T-helper 1 cell (primary cell): ENCODE measurements at places on chromosomes 7 and 10.

GRCh38 chr7:107068156-107068555, 23.7 kb downstream of the PRKAR2B start:
- no peak for DNase-seq

DNA sequence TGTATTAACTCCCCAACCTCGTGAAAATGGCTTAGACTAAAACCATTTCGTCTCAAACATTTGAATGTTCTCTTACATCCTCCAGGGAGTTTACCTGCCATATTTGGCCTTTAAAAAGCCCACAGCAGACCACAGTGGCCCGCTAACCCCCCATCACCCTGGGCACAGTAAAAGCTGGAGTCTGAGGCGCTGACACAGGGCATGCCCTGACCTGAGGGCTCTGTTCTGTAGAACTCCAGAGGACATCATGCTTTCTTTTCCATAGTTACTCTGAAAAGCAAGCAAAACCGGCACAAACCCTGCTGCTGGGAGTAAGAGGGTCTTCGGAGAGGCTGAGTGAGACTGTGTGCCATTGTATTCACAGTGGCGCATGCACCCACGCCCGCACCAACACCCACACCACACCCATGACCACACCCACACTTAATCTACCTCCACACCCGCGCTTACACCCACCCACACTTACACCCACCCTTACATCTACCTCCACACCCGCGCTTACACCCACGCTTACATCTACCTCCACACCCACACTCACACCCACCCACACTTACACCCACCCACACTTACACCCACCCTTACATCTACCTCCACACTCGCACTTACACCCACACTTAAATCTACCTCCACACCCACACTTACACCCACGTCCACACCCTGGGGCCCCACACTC, 32.1 kb downstream of the LRRC27 start:
- no peak for DNase-seq

GRCh38 chr10:95391581-95392216, 100.9 kb upstream of the PDLIM1 start:
- no peak for DNase-seq

- DNase-seq: no peak
These were observed 12.6 kb downstream of the CYP26A1 start for GRCh38 chr10:93086289-93086688.

GRCh38 chr10:65618126-65618525, 1307.7 kb upstream of the LRRTM3 start:
- DNase-seq: no peak

- no peak for DNase-seq
These were observed 373.5 kb downstream of the KCNMA1 start for GRCh38 chr10:77264107-77264506.

DNA sequence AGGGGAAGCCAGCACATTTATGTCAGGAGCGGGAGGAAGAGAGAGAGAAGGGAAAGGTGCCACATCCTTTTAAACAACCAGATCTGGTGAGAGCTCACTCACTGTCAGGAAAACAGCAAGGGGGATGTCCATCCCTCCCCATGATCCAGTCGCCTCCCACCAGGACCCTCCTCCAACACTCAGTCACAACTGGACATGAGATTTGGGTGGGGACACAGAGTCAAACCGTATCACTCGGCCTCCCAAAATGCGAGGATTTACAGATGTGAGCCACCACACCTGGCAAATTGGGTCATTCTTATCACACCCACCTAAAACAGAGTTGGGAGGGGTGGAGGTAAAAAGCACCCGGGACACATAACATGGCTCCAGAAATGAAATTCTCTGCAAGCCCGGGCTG, 41.0 kb downstream of the CARD11 start:
- DNase-seq: no peak

DNA sequence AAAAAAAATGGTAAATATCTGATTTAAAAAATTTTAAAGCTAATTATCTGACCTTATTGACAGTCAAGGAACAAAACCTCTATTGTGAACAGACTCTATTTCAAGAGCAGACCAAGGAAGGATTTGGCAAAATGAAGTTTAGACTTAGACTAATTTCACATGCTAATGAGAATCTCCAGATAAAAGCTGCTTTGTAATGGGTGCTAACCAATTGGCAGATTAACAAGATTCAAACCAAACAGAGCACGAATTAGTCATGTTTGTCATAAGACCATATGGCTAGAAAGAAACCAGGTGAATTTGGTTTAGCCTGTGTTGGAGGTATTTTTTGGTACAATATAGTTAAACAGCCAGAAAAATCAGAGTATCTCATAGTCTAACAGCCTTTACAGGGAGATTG, 429.1 kb upstream of the NFE2L3 start:
- DNase-seq: no peak

DNA sequence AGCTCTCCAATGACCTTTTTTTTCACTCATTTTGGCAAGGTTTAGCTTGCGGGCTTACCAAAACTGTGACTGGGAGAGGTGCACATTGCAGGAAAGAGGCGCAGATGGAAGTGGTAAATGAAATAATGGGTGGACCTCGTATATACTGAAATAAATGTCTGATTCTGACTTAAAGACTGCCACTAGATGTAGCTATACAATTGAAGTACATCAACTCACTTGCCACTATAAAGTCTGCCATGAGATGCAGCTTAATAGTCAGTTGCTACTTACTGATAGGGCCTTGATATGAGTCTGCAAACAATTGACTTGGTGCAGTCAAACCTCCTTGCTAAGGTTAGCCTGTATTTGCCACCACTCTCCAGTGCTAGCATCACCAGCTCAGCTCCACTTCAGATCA, 525.9 kb upstream of the MBL2 start:
- DNase-seq: no peak

DNA sequence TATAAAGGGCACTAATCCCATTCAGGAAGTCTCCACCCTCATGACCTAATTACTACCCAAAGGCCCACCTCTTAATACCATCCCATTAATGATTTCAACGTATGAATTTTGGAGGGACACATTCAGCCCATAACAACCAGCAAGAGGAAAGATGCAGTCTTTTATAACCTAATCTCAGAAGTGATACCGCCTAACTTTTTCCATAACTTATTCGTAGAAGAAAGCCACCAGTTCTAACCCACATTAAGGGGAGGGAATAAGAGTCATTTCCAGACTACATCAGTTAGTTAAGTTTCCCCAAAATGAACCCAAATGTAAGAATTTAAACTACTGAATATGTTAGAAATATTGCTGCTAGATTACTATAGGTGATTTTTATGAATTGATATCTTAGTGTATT, 32.1 kb upstream of the LHFPL3 start:
- DNase-seq: no peak

- no peak for DNase-seq
These were observed 21.6 kb upstream of the COL13A1 start for GRCh38 chr10:69780077-69780476.

DNA sequence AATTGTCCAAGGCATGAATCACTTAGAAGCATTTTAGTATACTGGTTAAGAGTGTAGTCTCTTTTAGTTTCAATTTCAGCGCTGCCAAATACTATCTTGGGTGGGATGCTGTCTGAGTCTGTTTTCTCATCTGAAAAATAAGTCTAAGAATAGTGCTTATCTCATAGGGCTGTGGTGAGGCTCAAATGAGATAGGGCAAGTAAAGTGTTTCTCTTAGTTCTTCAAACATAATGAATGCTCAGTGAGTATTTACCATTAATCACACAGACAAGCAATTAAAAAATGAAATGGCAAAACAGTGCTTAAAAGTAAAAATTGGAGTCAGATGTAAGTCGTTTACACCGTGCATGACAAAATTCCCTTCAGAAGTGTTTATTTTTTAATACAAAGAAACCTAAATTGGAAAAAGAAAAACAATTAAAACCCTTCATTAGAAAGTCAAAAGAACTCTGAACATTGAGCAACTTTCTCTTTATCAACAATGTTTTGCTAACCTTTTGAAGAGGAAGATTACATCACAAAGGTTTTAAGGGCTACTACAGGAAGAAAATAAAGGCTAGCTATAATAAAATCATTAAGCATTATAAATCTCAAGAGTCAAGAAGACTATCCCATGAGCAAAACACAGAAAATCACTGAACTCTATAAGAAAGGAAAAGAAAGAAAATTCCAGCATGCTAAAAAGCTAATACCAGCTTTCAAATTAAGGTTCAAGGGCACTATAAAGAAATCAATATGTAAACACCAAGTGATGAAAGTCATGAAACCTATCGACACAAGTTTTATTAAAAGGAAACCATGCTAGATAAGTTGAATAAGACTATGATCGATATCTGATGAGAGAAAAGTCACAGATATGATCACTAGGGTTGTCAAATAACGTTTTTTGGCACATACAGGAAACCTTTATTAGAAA, 45.6 kb upstream of the C1GALT1 start:
- no peak for DNase-seq

- DNase-seq: no peak
These were observed 74.9 kb downstream of the NUDCD3 start for GRCh38 chr7:44415510-44415909.

DNA sequence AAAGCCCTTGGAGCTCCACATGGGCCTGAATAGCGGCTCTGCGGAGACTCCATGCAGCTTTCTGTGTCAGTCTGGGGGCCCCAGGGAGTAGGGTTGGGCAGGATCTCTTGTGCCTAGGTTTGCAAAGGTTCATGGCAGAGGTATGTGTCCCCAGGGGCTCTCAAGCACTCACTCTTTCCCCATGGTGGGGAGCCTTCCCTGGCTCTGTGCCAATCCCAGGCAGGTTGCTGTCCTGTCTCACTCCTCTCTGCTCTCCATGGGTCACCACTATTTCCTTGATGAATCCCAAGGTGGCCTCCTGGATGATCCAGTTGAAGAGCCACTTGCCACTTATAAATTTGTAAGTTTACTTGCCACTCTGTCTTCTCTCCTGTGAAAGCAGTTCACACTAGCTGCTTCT, 238.4 kb downstream of the CCDC7 start:
- DNase-seq: no peak

DNA sequence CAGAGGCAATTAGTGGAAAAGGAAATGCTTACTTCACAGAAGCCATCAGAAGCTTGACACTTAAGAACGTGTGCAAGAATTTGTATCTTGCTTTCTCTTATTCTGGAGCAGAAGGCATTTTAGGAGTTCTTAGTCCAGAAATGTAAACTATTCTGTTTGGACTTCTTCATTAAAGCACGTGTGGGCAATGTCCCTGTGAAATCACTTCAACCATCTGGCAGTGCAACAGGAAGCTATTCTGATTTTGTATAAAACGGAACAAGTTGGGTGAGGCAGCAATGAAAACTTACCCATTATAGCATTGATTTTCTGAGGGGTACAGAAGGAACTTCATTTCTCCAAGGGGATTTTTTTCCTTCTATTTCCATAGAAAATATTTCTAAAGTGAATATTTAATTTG, 21.3 kb upstream of the ARHGAP21 start:
- no peak for DNase-seq

- DNase-seq: no peak
These were observed 19.5 kb downstream of the TAS2R41 start for GRCh38 chr7:143497008-143497795.

GRCh38 chr10:107496594-107496993, 332.1 kb upstream of the SORCS1 start:
- no peak for DNase-seq

- no peak for DNase-seq
These were observed 792.6 kb upstream of the C7orf33 start for GRCh38 chr7:147798001-147798400.

DNA sequence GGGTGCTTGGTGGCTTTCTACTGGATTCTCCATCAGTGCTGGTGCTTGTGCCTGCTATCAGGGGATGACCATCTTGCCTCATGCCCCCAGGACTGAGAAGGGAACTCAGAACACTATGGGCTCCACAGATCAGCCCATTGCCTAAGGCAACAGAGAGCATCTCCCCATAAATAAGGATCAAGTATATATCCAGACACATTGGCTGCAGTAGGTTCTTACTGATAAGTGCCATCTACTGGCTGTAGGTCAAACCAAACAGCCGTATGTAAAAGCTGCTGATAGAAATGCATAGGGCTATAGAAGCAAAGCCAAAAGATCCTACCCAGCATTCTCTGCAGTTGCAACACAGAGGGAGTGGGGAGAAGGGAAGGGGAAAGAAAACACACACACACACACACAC, 153.7 kb downstream of the CDK14 start:
- no peak for DNase-seq

- no peak for DNase-seq
These were observed 165.2 kb upstream of the TNS3 start for GRCh38 chr7:47747160-47747559.

- DNase-seq: peak; percentile 5
These were observed 59.8 kb downstream of the ARID5B start for GRCh38 chr10:61961278-61961677.

DNA sequence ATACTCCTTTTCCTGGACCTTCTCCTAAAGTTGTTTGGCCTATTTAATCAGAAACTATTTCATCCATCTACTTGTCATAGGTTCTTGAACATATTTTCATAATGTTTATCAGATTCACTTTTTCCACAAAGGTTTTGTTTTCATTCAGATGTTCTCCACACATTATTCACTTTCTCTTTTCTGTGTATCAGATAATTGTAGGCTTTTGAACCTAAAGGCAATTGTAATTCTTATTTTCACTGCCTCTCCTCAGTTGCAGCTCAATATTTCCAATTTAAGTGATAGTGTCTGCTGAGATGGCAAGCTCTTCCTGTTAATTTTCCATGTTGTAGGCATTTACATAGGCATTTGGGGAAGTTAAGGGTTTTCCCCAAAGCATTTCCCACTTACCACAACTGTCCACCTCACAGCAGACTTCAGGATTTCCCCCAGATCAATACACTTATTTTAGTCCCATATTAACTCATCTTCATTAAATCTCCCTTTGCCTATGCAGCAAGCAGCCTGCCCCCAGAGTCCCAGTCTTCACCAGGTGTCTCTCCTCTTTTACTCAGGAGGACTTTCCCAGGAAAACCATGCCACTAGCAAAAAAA, 12.3 kb upstream of the IKZF1 start:
- no peak for DNase-seq

- DNase-seq: no peak
These were observed 39.6 kb upstream of the ZNF680 start for GRCh38 chr7:64602518-64602917.

- no peak for DNase-seq
These were observed 539.5 kb downstream of the SUGCT start for GRCh38 chr7:40674316-40674715.

GRCh38 chr7:33145156-33145555, 15.8 kb downstream of the BBS9 start:
- no peak for DNase-seq

- no peak for DNase-seq
These were observed 5.7 kb upstream of the AP5Z1 start for GRCh38 chr7:4769761-4770160.

GRCh38 chr10:3502673-3503072, 282.3 kb downstream of the KLF6 start:
- no peak for DNase-seq

DNA sequence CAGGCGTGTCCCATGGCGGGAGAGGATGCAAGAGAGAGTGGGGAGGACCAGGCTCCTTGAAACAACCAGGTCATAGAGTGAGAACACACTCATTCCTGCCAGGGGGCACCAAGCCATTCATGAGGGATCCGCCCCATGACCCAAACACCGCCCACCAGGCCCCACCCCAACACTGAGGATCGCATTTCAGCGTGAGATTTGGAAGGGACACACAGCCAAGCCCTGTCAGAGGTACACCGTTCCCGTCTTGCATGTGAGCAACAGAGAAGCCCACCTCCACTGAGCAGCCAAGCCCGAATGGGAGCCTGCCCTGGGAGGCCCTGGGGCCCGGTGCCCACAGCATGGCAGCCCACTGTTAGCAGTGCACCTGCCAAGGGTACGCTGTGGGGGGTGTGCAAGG, 7.9 kb upstream of the ARPC1B start:
- DNase-seq: no peak
